ENCODE measurements at places on chromosomes 7 and 10.

- no peak for DNase-seq
Measured at GRCh38 chr7:122736183-122736582, 33.5 kb upstream of the RNF148 start.

DNA sequence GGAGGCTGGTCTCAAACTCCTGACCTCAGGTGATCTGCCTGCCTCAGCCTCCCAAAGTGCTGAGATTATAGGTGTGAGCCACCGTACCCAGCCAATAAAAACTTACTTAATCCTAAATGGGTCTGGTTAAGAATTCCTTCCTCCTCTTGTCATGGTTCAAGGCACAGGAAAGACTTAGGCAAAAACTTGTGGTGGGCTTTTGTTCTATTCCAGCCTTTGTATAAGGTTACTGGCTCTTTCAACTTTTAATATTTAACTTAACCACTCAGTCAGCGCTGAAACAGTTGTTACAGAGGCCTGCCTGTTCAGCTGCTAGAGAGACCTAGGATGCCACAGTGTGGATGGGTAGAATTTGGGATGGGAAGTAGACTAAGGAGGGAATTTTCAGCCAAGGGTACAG lies 28.1 kb upstream of the GARS1 start:
- DNase-seq: no peak

- no peak for DNase-seq
Measured at GRCh38 chr7:28798274-28798673, 159.9 kb downstream of the TRIL start.

- DNase-seq: peak; percentile 47
Measured at GRCh38 chr7:99386584-99387238, 12.2 kb downstream of the ARPC1B start.

GRCh38 chr7:953547-954327 lies 743 bp downstream of the ADAP1 start:
- no peak for DNase-seq

DNA sequence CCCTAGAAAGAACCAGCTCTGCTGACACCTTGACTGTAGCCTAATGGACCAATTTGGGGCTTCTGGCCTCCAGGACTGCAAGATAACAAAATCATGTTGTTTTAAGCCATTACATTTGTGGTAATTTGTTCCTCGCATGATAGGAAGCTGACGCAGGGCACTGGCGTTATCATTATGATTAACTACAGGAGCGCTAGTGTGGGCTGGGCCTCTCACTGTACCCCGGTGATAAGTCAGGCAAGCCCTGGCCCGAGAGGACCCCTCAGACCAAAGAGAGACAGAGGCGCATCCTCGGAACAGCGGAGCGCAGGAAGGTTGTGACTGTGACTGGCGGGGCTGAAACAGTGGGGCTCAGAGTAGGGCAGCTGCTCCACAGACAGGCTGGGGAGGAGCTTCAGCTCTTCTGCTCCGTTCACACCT lies 150.3 kb upstream of the CHST15 start:
- DNase-seq: no peak

DNA sequence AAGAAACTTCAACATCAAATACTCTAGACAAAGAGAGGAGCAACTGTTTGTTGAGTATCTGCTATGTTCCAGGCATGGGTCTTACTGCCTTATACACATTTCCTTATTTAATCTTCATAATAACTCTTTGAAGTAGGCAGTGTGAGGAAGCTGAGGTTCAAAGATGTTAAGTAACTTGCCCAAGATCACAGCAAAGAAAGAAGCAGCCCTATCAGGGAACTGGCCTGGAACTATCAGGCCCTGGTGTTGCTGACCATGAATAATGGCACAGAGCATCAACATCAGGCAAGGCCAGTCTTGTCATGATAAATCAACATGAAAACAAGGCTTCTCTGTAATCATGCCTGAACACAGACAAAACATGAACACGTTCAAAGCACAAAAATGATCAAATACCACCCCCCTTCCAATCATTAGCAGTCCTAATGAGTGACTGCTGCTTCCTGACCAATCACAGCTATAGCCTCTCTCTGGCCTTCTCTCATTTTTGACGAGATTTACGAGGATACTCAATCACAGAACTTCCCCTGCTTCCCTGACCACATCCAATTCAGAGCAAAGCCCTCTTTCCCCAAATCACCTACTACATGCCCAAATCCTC lies 2.3 kb downstream of the GSDME start:
- DNase-seq: no peak

- no peak for DNase-seq
Measured at GRCh38 chr7:104801022-104801421, 213.0 kb upstream of the KMT2E start.

DNA sequence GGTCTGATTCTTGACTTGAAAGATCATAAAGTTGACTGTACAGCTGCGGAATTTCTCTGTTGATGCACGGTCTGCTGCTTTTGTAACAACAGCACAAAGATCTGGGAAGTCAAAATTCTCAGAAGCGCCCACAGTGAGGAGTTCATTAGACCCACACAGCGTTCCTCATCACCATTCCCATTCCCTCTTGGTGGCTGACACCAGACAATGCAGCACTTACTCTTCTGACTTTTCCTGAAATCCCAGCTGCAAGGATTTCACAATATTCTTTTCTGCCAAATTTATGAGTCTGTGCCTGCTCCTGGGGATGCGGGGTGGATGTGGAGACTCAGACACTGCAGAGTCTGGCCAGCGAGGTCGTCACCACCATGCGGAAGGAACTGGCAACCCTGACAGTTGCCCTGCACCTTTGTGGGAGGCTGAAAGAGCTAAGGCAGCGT lies 233.9 kb downstream of the FANK1 start:
- DNase-seq: no peak

DNA sequence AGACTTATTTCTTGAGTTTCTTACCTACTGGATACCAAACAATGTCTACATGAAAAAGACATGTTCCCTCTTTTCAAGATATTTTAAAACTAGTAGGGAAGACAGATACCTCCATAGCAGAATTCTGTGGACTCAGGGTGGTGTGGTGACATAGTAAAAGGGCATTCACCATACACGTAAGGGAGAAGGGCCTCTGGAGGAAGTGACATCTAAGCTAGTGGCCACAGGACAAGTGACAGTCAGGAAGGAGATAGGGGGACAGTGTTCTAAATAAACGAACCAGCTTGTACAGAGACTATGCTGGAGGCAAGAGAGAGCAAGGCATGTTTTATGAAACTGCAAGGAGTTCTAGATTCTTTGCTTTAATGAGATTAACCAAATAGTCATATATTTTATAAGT lies 321.7 kb upstream of the LRGUK start:
- DNase-seq: no peak

DNA sequence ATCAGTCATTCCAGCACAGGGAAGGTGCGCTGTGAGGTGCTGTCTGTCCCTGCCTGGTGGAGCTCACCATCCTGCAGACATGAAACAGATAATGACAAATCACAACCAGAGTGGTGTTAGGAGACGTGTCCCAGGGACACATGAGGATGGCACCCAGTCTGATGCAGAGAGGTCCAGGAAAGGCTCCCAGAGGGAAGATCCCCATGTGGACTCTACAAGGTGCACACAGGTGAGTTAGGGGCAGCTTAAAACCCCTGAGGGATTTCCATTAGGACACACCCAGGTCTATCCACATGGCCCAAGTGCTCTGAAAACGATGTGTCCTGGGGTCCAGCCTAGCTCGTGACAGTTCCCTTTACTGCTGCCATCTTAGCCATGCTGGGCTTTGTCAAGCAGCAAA lies 91.4 kb downstream of the ADARB2 start:
- DNase-seq: no peak

- DNase-seq: no peak
Measured at GRCh38 chr7:70318511-70318910, 720.2 kb downstream of the AUTS2 start.

DNA sequence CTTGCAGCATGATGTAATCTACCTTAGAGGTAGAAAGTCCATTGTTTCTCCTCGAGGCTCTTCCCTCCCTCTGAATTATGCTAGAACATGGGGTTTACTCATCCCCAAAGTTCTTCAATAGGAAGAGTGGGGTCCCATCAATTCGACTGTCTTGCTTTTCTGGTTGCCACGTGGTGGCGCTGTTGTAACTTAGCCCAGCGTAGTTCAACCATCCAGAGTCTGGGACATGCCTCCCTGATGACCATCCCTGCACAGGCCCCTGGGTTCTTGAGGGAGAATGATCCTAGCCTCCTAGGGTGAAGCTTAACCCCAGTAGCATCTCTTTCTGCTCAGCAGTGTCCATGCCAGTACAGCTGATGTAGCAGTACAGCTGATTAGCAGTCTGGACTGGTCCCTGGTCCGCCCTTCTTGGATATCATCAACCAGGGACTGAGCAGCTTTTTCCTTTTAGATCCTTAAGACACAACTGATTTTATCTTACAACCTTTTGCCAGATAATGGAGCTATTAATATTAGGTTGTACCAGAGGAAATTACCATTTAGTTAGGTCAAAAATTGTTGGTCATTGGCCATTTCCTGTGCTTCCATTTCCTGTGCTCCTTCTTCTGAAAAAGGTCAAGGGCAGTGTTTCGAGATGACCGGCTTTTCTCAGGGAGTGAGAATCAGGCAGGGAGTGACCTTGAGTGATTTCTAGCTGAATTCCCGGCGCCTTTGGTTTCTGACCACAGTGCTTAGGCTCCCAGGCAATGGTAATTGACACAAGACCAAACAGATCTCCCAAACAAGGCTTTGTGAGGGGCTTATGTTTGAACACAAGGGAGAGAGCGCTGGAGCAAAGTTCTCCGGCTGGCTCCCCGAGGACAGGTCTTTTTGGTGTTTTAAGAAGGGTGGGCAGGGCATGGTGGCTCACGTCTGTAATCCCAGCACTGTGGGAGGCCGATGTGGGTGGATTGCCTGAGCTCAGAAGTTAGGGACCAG lies 65.4 kb downstream of the TACC2 start:
- no peak for DNase-seq

- no peak for DNase-seq
Measured at GRCh38 chr10:127715249-127715648, 21.7 kb upstream of the FOXI2 start.
